ENCODE measurements at places on chromosomes 13 and 19.

DNA sequence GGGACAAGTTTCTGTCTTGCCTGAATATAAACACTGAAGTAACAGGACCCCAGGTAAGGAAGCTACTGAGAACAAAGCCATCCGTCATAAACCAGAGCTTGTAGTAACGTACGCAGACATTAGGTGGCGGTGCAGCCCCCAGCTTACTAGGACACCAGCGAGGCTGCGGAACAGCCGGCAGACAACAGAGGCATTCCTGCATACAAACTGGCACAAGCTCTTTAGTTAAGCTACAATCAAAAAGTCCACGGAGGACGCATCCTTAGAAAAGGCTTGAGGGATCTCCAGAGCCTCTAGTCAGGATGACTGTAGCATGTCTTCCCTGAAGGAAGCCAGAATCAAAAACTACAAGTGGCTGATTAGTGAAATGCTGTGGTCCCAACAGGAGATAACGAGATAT, 26.2 kb downstream of the ZNF160 start:
- peak; percentile 91 for DNase-seq

DNA sequence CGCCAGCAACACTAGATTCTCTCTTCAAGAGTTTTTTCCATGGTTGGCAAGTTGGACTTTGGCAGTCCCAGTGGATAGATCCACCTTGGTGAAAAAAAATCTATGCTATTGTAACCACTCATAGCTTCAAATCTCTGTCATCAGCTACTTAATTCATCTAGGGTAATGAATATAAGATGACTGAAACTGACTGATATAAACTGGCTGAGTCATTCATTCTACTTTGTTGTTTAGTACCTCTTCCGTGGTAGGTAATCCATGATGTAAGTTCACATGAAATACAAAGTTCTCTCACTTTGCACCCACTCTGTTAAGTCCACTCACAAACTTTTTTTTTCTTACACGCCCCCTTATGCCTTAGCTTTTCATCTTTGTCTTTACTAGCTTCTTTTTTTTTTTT, 1381.5 kb downstream of the SLITRK5 start:
- no peak for DNase-seq

DNA sequence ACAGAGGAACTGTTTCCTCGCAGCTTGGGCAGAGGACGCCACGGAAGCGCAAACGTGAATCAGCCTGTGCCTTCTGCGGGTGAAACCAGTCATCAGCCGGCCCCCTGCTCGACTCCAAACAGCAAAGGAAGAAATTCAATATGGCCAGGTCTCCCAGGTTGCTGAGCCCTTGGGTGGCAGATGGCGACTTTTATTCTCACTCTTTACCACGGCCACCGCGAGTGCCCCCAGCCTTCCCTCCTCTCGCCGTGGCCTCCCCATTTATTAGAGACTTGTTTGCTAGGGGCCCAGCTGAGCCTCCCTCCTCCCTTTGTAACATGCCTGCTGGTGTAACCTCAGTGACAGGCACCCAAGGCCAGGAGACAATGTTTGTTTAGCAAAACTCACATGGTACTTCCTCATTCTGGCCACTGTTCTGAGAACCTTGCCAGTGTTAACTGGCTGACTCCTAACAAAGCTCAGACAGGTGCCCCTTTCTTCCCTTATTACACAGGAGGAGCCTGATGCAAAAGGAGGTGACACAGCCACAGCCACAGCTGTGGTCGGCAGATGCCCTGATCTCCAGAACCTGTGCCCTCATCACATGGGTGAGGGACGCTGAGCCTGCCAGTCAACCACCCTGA, 5.8 kb downstream of the RAB20 start:
- no peak for DNase-seq

DNA sequence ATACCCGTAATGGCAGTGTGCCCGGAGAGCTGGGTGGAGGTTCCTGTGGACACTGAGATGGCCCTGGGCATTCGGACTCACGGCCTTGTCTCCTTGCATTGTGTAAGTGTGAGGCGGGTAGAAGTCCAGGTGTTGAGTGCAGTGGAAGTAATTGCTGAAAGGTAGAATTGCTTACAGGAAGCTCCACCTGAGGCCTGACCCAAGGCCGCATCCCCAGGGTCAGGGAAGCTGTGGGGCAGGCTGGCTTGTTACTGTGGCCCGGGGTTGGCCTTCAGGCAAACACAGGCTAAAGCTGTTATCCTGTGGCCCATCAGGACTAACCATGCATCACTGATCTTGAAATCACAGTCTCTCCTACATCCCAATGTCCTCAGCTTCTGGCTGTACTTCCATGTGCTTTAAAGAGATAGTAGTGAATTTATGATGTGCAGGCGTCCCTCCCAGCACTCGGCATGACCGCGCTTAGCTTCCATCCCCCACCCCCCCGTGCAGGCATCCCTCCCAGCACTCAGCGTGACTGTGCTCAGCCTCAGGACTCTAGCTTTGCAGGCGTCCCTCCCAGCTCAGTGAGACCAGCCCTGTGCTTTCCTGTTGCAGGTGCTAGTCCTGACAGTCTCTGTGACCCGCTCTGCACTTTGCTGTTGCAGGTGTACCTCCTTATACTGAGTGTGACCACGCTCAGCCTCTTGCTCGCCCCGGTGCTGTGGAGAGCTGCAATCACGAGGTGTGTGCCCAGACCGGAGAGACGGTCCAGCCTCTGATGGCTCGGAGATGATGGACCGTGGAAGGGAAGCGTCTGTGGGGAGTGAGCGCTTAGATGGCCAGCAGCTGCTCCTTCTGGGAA, 35.6 kb upstream of the TFDP1 start:
- no peak for DNase-seq

- peak; percentile 44 for DNase-seq
Observed at GRCh38 chr19:49347835-49348234, 12.6 kb downstream of the CD37 start.

DNA sequence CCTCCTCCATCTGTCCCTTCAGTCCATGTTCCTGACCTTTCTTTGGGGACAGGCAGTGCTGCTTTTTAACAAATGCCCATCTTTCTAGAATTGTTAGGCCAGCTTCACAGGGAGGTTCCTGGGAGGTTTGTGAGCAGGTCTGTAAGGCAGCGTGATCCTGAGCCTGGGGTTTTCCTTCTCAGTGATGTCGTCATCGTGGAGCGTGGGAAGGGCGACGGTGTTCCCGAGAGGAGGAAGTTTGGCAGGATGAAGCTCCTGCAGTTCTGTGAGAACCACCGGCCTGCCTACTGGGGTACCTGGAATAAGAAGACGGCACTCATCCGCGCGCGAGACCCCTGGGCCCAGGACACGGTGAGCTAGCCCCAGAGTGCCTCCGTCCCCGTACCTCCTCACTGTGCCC, 26.8 kb downstream of the CHAF1A start:
- DNase-seq, result no peak

GRCh38 chr13:93767917-93768409, 541.4 kb downstream of the GPC6 start:
- DNase-seq, result no peak

DNA sequence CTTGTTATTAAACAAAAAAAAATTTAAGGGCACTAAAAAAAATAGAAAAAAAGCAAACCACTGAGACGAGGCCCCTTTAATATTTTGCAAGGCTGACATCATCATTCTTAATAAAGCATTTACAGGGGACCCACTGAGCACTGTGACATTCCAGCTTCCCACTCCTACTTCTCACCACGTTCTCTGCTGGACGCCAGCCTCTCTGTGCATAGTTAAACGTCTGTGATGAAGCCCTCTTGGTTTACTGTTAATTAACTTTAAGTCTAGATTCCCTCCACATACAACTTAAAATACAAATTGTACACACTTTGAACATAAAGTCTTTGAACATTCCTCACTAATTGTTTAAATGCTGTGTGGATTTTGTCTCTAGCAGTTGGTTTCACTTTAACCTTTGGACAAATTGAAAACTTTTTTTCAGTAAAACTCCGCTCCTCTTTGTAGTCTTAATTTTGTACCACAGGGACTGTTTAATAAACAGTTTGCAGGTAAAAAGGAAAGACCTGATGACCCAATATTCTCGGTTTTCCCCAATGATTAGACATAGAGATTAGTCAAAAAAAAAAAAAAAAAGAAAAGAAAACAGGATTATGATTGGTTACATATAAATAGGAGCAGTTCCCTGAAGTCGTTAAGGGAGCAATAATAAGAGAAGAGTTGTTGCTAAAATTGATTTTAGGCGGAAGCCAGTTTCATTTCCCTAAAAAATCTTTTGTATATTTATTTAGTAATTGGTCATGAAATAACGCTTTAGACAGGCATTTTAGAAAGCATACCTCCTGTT, 219.8 kb downstream of the MZT1 start:
- DNase-seq, result no peak

DNA sequence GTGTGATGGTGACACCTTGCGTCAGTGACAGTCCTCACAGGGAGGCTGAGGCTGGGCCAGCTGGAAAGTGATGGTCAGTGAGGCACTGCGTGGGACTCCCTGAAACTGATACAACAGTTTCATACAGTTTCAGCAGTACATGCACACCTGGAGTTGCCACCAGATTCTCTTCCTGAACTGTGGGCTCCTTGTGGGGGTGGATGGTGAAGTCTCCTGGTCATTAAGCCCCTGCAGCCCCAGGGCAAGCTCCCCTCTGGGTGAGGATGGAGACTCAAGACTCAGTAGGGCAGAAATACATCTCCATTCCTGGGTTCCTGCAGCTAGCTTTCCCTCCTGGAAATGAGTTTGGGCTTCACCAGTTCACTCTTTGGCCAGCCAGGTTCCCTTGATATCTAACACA, 392.7 kb downstream of the UQCRFS1 start:
- DNase-seq, result no peak

DNA sequence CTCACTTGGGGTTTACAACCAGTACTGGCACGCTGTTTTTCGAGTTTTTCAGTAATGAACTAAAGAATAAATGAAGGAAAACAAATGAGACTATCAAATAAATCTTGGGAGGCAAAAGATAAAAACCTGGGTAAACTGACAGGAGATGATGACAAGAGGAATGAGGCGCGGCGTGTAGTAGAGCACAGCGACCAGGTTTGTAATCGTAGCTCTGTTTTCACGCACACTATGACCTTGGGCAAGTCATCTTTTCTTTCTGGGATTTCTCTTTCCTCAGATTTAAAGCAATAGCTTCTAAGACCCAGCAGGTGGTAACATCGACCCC, 419 bp downstream of the MRPS31 start:
- no peak for DNase-seq

DNA sequence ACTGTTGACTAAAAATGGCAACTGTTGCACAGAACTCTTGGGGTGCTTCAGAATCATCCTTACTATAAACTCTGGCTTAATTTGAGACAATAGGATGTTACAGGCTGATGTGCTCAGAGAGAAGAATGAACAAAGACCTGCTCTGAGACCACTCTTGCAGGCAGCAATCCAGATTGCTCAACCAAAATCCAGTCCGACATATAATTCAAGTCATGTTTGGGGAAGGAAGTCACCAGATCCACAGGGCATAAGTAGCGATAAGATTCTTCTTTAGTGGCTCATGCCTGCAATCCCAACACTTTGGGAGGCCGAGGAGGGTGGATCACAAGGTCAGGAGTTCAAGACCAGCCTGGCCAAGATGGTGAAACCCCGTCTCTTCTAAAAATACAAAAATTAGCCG, 20.6 kb downstream of the MTMR6 start:
- DNase-seq, result no peak

DNA sequence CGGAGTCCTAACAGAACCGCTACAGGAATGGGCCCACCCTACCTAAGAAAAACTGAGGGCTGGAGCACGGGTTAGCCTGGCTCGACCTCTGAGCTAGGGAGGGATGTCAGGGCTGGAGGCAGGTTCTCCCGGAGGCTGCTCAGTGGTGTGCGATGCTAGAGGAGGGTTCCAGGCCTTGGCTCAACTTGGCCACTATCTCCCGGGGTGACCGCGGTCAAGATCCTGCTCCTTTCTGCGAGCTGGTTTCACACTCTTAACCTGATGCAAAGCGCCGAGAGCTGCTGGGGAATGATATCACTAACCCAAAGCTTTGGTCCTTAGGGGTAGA, 301 bp downstream of the POP4 start:
- DNase-seq, result no peak

DNA sequence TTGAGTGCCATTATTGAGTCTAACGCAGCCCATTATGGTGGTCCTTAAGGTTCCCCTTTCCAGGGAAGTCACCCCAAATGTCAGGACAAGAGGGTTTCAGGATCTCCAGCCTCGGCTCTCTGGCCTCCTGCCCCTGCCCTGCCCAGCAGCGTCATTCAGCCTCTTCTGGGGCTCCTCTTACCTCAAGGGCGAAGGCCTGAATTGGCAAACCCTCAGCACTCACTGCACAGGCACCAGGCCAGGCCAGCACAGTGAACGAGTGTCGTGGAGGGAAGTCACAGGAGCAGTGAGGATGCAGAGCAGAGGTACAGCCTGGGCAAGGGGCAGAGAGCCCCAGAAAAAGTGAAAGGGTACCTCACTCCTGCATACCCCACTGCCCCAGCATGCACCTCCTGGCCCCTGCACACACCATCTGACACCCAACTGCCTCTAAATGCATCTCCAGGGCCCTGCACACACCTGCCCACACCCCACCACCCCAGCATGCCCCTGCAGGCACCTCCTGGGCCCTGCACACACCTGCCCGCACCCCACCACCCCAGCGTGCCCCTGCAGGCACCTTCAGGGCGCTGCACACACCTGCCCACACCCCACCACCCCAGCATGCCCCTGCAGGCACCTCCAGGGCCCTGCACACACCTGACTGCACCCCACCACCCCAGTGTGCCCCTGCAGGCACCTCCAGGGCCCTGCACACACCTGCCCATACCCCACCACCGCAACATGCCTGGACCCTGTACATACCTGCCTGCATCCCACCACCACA, 19.8 kb downstream of the SLC25A42 start:
- DNase-seq, result no peak

DNA sequence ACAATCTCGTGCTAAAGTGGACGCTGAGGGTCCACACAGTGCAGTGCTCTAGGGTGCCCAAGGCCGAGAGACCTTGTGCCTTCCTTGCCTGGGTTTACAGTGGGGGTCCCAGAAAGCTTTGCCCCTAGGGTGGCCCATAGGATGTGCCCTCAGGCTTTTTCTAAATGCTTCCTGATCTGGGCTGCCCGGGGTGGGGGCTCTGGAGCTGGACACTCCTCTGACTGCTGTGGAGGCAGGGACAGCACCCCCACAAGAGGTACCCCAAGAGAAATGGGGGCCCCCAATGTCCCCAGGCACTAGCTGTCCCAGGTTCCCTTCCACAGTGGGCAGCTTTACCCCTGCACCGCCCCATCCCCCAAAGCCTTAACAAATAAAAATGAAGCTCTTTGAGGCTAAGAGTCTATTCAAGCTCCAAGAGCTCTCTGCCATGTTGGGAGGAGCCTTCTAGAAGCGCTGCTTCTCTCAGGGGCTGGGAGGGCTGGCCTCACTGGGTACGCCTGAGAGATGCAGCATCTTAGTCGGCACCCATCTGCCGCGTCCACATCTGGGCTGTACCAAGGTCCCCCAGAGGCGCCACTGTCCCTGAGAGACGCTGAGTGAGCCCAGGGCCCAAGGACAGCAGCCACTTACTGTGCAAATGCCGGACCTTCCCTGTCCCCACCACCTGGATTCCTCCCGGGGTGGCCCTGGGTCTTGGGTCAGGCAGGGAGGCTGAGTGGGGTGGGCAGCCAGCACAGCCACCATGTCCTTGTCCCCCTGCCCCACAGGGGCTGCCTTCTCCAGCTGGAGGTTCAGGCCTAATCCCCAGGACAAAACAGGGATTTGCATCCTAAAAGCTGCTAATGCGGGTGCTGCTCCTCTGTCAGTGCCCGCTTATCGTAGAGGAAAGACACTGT, 27.4 kb downstream of the CEBPA start:
- no peak for DNase-seq

GRCh38 chr19:3499738-3500428, 591 bp downstream of the DOHH start:
- DNase-seq, result no peak

- no peak for DNase-seq
Observed at GRCh38 chr19:31046024-31046423, 303.2 kb downstream of the TSHZ3 start.

- no peak for DNase-seq
Observed at GRCh38 chr13:74979703-74980102, 502.3 kb downstream of the TBC1D4 start.
